Karpas-422 (cell line): ENCODE measurements at places on chromosomes 13 and 19. TPM values are rescaled to one million over a fixed set of nuclear protein-coding genes. Genes with fewer than 3 reads are reported as not detected.

Gene ZNF850
- total RNA-seq, result 0.97 and 2.7 TPM in 2 replicates

Gene ZNF805
- total RNA-seq, result 20.5 and 23.6 TPM in 2 replicates

Gene KLK10
- total RNA-seq, result not detected in 2 replicates

Gene PSG1
- not detected in 2 replicates for total RNA-seq

Gene STK24
- total RNA-seq, result 93.9 and 107 TPM in 2 replicates

Gene ZNF837
- total RNA-seq, result 0.75 and 2.4 TPM in 2 replicates

Gene ERICH6B
- not detected in 2 replicates for total RNA-seq

Gene SH2D3A
- total RNA-seq, result 3.3 and 18.9 TPM in 2 replicates

Gene GJB2
- not detected in 2 replicates for total RNA-seq

Gene KLK13
- not detected in 2 replicates for total RNA-seq

Gene OR4F17
- not detected in 2 replicates for total RNA-seq

Gene CGB3
- total RNA-seq, result not detected in 2 replicates
